T-helper 2 cell treated with Interferon-gamma antibody and Interleukin-4, amounts not matched to agents 5 μg/mL and 100 μg/mL, for 36 hours (primary cell): ENCODE measurements at places on chromosomes 3 and 15.

GRCh38 chr3:43165786-43166185, 59.9 kb upstream of the POMGNT2 start:
- peaks cover 19% of the 10 kb centered on the region for H3K4me1 ChIP-seq
- no peak overlapping the region for H3K4me3 ChIP-seq
- peaks cover 13% of the 10 kb centered on the region for H3K36me3 ChIP-seq
- no peak for DNase-seq
- H3K27ac ChIP-seq = no peak overlapping the region

GRCh38 chr3:58640700-58641372, 25.7 kb downstream of the FAM3D start:
- H3K4me3 ChIP-seq = no peak overlapping the region
- no peaks in the 10 kb centered on the region for H3K4me1 ChIP-seq
- no peak overlapping the region for H3K27ac ChIP-seq
- no peaks in the 10 kb centered on the region for H3K27me3 ChIP-seq
- DNase-seq = peak; percentile 36

DNA sequence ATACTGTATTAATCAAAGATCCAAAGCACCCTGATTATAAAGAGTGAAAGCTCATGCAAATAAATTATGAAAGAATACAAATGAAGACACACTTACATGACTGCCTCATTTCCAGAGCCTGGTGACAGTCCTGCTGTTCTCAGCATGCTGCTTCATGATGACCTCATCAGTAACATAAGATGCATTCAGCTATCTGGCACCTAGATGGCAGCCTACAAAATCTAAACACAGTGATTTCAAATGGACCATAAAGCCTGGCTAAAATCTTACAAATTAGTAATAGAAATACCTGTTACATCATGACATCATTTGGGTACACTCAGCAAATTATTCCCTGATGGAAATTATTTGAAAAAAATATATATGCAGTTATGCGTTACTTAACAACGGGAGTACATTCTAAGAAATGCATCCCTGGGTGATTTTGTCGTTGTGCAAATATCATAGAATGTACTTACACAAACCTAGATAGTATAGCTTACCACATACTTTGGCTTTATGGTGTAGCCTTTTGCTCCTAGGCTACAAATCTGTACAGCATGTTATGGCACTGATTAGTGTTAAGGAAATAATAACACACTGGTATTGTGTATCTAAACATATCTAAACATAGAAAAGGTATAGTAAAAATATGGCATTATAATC, 207.2 kb downstream of the EPHA3 start:
- H3K36me3 ChIP-seq = no peaks in the 10 kb centered on the region
- no peaks in the 10 kb centered on the region for H3K27me3 ChIP-seq
- no peak overlapping the region for H3K27ac ChIP-seq
- no peaks in the 10 kb centered on the region for H3K4me1 ChIP-seq

- H3K36me3 ChIP-seq = no peaks in the 10 kb centered on the region
- H3K27me3 ChIP-seq = peaks cover 21% of the 10 kb centered on the region
- peaks cover 2% of the 10 kb centered on the region for H3K4me1 ChIP-seq
- no peak overlapping the region for H3K4me3 ChIP-seq
- DNase-seq = no peak
Observed at GRCh38 chr15:89980896-89981295, 20.2 kb upstream of the ZNF710 start.

DNA sequence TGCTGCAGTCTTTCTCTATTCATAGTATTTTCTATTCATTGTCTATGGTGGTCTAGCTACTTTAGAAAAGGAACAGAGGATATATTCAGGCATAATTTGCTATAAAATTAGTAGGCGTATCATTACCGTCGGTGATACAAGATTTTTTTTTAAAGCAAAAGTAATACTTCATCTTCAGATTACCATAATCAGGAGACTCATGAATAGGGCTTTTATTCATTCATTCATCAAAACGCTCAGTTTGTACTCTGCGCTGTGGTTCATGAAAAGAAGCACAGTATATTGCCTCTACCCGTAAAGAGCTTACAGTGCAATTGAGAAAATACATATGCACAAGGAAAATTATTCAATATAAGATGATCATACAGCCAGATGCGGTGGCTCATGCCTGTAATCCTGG, 136.7 kb upstream of the CHRM5 start:
- H3K27ac ChIP-seq = no peak overlapping the region
- H3K4me3 ChIP-seq = no peak overlapping the region
- no peak for DNase-seq
- H3K27me3 ChIP-seq = no peaks in the 10 kb centered on the region
- H3K36me3 ChIP-seq = no peaks in the 10 kb centered on the region
- H3K4me1 ChIP-seq = no peaks in the 10 kb centered on the region

- no peak overlapping the region for H3K4me3 ChIP-seq
Observed at GRCh38 chr15:91304786-91305185, 204.7 kb downstream of the SV2B start.

DNA sequence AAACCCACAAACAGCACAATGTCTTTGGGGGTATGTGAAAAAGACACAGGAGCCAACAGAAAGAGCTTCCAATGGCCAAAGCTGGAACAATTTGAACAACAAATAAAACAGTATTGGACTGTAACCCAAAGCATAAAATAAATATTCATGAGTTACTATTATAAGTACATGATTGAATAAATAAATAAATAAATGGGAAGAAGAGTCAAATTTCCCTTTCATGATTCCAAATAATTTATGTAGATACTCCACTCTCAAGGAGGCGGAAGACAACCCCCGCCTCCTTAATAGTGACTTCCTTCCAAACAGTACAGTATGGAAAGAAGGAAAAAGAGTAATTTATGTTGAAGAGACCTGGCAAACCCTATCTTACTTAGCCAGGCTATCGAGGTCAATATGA, 124.4 kb upstream of the P2RY1 start:
- peaks cover 5% of the 10 kb centered on the region for H3K27me3 ChIP-seq
- no peak overlapping the region for H3K4me3 ChIP-seq
- no peaks in the 10 kb centered on the region for H3K36me3 ChIP-seq
- DNase-seq = no peak
- no peak overlapping the region for H3K27ac ChIP-seq

- peaks cover 10% of the 10 kb centered on the region for H3K27me3 ChIP-seq
- no peak for DNase-seq
- no peak overlapping the region for H3K4me3 ChIP-seq
Observed at GRCh38 chr3:12440927-12441714, 43.2 kb upstream of the TSEN2 start.

GRCh38 chr15:62503451-62503850, 338.4 kb upstream of the C2CD4B start:
- no peak overlapping the region for H3K27ac ChIP-seq
- DNase-seq = no peak
- H3K27me3 ChIP-seq = no peaks in the 10 kb centered on the region
- H3K4me3 ChIP-seq = no peak overlapping the region
- H3K4me1 ChIP-seq = no peaks in the 10 kb centered on the region
- H3K36me3 ChIP-seq = no peaks in the 10 kb centered on the region

DNA sequence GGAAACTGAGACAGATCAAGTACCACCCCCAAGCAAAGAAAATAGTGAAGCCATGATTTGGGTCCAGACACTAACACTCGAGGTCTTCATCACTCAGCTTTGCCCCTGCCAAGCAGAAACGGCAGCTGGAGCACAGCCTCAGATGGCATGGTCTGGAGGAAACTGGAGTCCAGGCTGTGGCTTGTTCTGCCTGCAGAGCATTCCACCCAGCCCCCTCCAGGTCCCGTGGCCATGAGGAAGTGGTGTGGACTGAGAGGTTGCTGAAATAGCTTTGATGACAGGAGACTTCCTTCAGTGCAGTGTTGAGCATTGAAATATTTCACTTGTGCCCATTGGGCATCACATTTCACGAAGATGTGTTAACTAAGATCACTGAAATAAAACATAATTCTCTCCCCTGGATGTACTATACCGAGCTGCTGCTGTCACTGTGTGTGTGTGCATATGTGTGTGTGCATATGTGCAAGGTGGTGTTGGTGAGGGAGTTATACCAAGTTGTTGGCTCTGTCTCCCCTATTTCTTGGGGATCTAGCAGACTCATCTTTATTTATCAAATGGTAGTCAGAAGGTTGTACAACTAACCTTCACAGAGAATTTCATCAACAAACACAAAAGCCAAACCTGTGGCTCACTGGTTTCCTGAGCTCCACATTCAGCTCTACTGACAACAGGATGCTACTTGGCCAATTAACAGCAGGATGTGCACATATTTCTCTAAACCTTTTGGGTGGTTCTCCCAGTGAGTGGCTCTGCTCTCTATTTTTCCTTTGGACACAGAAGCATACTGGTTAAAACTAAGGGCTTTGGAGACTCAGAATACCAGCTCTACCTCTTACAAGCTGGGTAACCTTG, 660.1 kb upstream of the CFAP20DC start:
- no peak for DNase-seq
- no peaks in the 10 kb centered on the region for H3K27me3 ChIP-seq
- no peak overlapping the region for H3K27ac ChIP-seq
- H3K4me3 ChIP-seq = no peak overlapping the region
- peaks cover 12% of the 10 kb centered on the region for H3K36me3 ChIP-seq

GRCh38 chr3:153073636-153074035, 88.4 kb upstream of the RAP2B start:
- no peaks in the 10 kb centered on the region for H3K36me3 ChIP-seq
- DNase-seq = no peak
- H3K27me3 ChIP-seq = no peaks in the 10 kb centered on the region

DNA sequence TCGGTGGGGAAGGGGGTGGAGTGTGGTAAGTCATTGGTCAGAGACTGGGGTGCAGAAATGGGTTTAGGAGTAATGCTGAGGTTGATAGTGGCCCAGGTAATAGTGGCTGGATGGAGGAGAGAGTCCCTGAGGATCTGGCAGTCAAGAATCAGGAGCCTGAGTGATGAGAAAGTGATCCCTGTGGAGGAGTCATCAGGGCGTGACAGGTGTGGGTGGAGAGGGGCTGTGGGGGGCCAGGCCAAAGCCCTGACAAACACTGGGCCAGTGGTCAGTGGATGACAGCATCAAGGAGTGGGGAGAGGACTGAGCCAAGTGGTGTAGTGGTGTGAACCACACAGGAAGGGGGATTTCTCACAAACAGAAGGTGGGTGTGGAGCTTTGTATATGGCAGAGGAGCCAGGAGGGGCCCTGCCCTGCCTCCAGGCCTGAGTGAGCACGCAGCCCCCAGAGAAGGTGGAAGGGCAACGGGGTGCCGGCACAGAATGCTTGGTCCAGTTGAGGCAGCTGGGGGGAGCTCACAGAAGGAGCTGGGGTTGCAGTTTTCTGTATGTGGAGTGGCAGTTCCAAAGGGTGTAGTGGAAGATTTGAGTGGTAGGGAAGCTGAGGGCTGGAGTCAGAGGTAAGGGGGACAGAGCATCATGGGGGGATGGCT, 77.1 kb downstream of the SPSB4 start:
- DNase-seq = no peak
- H3K4me1 ChIP-seq = no peaks in the 10 kb centered on the region
- no peaks in the 10 kb centered on the region for H3K36me3 ChIP-seq
- H3K27ac ChIP-seq = no peak overlapping the region
- H3K4me3 ChIP-seq = no peak overlapping the region

- H3K36me3 ChIP-seq = peaks cover 11% of the 10 kb centered on the region
- no peaks in the 10 kb centered on the region for H3K27me3 ChIP-seq
- DNase-seq = no peak
- H3K27ac ChIP-seq = no peak overlapping the region
- no peak overlapping the region for H3K4me3 ChIP-seq
Observed at GRCh38 chr3:132593947-132594323, 3.1 kb upstream of the ACKR4 start.

DNA sequence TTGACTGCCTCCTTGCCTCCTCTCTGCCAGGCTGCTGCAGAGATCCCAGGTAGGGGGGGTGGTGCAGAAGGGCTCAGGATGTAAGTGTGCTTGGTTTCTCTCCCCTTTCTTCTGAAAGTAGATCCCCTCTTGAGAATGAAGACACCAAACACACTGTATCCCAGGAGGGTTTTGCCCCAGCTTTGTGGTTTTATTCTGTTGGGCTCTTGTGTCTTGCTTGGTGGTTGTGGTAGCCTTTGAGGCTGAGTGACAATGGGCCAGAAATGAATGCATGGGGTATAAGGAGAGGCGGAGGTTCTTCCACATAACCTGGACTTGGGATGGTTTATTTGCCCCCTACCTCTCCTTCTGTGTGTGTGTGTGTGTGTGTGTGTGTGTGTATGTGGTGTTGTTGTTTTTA, 5.7 kb downstream of the PDIA5 start:
- H3K36me3 ChIP-seq = no peaks in the 10 kb centered on the region
- H3K27me3 ChIP-seq = no peaks in the 10 kb centered on the region
- DNase-seq = no peak
- no peak overlapping the region for H3K27ac ChIP-seq
- H3K4me1 ChIP-seq = peaks cover 23% of the 10 kb centered on the region

DNA sequence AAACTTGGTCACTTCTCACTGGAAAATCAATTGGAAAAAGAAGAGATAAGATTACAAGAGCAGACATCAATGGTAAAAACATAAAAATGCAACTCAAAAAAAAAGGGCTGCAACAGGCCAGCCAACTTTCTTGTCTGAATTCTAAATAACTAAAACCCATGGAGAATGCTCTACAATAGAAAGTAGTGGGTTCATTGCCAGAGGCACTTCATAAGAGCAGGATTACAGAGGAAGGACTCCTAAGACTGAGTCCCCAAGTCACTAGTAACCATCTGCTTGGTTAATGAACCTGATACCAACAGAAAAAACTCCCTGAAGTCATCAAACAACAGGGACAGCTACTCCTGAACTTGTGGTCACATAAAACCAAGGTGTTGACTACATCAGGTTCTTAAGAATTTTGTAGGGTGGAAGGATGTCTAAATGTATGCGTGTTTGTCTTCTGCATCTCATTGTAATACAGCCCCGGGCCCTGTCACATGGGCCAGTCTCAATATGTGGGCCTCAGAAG, 148.6 kb downstream of the IMPG2 start:
- H3K4me3 ChIP-seq = no peak overlapping the region
- H3K27ac ChIP-seq = no peak overlapping the region
- H3K4me1 ChIP-seq = peaks cover 17% of the 10 kb centered on the region
- no peaks in the 10 kb centered on the region for H3K27me3 ChIP-seq
- peaks cover 3% of the 10 kb centered on the region for H3K36me3 ChIP-seq

- no peaks in the 10 kb centered on the region for H3K27me3 ChIP-seq
- no peaks in the 10 kb centered on the region for H3K4me1 ChIP-seq
- no peak overlapping the region for H3K27ac ChIP-seq
- H3K4me3 ChIP-seq = no peak overlapping the region
Observed at GRCh38 chr3:180615954-180616353, 14.0 kb downstream of the TTC14 start.

GRCh38 chr3:183142199-183142598, 20.3 kb downstream of the LAMP3 start:
- H3K36me3 ChIP-seq = no peaks in the 10 kb centered on the region
- DNase-seq = no peak
- no peaks in the 10 kb centered on the region for H3K27me3 ChIP-seq
- H3K4me1 ChIP-seq = no peaks in the 10 kb centered on the region

DNA sequence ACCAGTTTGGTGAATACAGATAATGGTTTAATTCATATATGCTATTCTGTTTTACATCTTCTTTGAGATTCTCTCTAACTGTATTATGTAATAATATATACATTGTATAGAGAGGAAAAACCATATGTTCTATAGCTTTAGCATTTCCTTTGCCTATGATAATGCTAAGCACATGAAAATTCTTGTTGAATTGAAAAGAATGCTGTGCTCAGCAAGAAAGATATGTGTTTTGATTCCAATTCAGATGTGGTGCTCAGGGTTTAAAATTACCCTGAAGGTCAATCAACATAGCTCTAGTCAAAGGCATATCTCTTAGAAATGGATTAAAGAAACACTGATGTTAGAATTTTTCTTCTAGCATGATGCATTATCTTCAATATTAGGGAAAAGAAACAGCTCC, 8.5 kb upstream of the TUSC7 start:
- no peak overlapping the region for H3K4me3 ChIP-seq
- no peaks in the 10 kb centered on the region for H3K4me1 ChIP-seq
- no peak for DNase-seq
- H3K36me3 ChIP-seq = no peaks in the 10 kb centered on the region
- H3K27me3 ChIP-seq = no peaks in the 10 kb centered on the region
